ENCODE measurements at places on chromosomes 7 and 10. TPM values are rescaled to one million over a fixed set of nuclear protein-coding genes. Genes with fewer than 3 reads are reported as not detected.

The SCART1 gene
- total RNA-seq: 1.4 TPM

The SPDYE5 gene
- total RNA-seq: not detected

The PAX4 gene
- not detected for total RNA-seq

The ADGRA1 gene
- total RNA-seq: not detected

The ZNF804B gene
- total RNA-seq: 0.14 TPM

The GPR15LG gene
- total RNA-seq: not detected

The ALKBH4 gene
- total RNA-seq: 8.7 TPM

The SORCS1 gene
- total RNA-seq: 3.2 TPM

The C10orf53 gene
- total RNA-seq: not detected

The KCP gene
- 0.24 TPM for total RNA-seq

The VCL gene
- total RNA-seq: 246 TPM

DNA sequence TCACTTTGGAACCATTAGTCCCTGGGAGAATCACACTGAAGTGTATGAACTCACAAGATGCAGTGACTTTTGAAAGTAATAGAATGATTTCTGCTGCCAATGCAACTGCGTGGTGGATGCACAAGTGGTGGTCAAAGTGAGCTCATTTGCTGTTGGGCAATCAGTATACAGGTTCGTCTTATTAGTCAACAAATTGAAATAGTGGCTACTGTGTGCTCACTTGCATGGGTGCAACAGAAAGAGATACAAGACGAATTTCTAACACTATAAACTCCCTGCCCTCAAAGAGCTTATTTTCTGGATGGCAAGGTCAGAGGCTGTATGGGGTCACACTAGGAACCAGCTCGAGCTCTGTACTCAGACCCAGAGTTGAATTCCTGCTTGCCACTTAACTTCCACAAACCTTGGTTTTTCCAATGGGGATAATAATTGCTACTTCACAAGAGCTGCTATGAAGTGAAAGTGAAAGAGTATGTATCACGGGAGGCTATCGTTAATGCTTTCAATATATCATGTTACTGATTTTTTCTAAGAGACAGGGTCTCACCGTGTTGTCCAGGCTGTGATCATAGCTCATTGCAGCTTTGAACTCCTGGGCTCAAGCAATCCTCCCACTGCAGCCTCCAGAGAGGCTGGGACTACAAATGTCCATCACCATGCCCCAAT, 8.3 kb upstream of the BCL7B start:
- DNase-seq: no peak

GRCh38 chr7:65946904-65947303, 35.1 kb downstream of the GUSB start:
- no peak for DNase-seq

DNA sequence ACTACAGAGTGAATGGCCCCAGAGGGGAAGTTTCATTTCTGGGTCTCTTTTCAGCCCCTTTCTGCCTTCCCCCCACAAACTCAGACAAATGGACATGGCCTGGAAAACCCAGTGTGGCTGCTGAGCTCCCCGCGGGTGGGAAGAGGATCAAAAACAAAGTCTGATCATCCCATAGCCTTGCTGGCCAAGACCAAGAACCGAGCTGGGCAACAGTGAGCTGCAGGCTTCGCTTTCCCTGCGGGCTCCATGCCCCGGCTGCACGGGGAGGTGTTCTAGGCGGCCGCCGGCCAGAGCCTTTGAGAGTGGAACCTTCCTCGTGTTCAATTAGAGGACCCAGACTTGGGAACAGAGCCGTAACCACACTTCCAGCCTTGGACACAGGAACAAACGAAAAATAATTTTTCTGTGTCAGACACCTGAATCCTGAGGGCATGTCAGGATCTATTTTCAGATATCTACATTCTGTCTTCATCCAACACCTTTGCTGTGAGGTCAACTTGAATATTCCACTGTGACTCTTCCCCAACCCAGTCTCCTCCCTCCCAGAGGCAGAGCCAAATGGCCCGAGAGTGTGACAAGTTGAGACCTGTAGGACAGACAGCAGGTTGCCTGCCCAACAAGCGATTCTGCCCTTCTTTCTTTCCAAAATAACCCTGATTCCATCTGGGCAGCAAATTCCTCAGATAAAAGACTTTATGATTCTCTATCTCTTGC, 26.0 kb downstream of the WDR86 start:
- DNase-seq: no peak

GRCh38 chr10:18190840-18191239, 50.6 kb downstream of the CACNB2 start:
- no peak for DNase-seq

DNA sequence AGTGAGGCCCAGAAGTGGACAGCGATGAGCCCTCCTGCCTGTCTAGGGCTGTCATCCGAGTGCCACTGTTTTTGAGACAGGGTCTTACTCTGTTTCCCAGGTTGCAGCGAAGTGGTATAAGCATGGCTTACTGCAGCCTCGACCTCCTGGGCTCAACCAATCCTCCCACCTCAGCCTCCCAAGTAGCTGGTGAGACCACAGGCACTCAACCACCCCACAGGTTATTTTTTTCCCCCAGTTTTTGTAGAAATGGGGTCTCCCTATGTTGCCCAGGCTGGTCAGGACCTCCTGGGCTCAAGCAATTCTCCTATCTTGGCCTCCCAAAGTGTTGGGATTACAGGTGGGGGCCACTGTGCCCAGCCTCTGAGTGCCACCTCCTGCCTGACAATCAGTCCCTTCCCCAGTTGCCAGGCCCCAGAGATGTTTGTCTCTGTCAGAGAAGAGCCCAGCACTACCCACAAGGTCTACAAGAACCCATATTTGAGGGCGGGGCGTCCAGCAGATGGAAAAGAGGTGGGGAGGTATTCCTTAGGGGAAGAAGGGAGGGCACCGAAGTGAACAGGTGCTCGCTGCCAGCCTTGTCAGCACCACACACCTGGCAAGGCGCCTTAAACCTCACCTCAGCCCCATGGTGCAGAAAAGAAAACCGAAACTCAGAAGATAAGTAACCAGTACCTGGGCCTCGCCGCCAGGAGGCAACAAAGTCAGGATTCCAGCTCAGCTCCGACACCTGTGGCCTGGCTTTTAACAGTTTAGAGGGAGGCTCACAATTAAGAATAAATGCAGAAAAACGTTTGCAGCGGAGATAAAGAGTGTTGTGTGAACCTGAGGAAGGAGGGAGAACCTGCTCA, 77.4 kb upstream of the ANLN start:
- no peak for DNase-seq

GRCh38 chr10:17780727-17781126, 28.4 kb upstream of the MRC1 start:
- no peak for DNase-seq

- DNase-seq: no peak
Observed at GRCh38 chr10:14125564-14125963, 205.2 kb downstream of the FRMD4A start.

DNA sequence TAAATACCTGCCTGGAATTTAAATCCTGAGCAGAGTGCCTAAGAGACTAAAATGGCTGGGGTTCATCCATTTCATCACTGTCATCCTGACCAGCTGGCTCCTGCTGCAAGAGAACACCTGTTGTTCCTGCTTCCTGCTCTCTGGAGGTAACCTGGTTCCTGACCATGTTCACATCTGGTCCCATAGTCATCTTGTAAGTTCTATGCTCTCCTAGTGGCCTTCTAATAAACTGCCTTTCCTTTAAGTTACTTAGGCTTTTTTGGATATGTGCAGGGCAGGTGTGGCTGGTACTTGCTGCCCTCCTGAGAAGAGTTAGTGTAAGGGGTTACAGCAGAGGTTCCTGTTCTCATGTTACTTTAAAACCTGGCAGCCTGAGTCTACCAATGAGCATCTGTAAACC, 80.0 kb downstream of the NRCAM start:
- no peak for DNase-seq

- peak; percentile 68 for DNase-seq
Observed at GRCh38 chr10:12826800-12827372, 174.6 kb downstream of the CCDC3 start.

- peak; percentile 54 for DNase-seq
Observed at GRCh38 chr10:79138449-79139123, 69.8 kb downstream of the ZMIZ1 start.

- DNase-seq: no peak
Observed at GRCh38 chr7:154817224-154817896, 185.6 kb downstream of the PAXIP1 start.

DNA sequence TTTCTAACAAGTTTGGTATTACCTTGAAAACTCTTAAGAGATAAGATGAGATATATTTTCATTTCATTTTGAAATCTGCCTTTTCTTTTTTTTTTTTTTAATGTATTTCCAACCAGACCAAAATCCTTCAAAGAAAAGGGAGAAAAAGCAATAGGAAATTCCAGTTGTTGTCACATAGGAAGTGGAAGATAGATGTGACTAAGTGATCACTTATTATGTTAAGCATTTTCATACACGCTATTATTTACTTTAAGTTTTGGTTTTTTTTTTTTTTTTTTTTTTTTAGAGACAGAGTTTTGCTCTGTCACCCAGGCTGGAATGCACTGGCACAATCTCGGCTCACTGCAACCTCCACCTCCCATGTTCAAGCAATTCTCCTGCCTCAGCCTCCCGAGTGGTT, 197.2 kb upstream of the FRMD4A start:
- no peak for DNase-seq

DNA sequence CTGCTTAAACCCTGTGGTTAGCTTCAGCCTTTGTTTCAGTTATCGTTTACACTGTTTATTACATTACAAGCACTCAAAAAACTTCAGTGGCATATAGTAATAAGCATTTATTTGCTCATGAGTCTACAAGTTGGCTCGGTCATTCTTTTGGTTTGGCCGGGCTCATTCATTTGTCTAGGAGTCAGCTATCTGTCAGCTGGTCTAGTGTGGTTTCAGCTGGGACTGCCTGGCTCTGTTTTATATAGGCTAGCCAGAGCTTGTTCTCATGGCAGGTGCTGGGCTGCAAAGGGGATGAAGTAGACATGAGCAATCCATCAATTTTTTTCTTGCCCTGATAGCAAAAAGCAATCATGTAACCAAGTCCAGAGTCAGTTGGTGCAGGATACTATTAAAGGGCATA, 103.6 kb downstream of the MKLN1 start:
- DNase-seq: peak; percentile 70

- DNase-seq: no peak
Observed at GRCh38 chr7:26195867-26196657, 4.5 kb downstream of the HNRNPA2B1 start.

- no peak for DNase-seq
Observed at GRCh38 chr10:22183771-22184461, 33.9 kb downstream of the EBLN1 start.

DNA sequence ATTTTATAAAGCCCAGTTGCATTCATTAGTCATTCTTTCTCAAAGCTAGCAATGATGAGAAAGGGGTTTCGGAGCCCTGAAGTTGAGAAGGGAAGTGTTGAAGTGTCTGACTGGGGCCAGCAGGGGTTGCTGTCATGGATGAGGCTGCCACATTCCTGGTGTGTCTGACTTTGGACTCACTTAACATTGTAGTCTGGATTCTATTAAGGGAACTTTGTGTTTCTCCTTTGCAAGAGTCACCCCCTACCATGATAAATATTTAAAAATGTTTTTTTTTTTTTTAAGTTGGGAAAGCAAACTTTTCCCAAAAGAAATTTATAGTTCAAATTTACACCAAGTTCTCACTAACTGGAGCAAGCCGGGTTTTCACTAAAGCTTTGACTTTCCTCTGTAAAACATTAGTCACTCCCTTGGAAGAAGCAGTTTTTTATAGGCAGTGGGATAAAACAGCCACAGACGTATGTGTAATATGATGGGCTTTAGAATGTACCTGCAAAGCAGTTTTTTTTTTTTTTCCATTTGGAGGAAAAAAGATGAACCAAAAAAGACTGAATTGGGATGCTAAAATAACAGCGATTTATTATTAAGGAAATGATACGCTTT, 243.6 kb downstream of the TWIST1 start:
- DNase-seq: no peak

GRCh38 chr10:65234261-65234660, 1691.6 kb upstream of the LRRTM3 start:
- DNase-seq: no peak

DNA sequence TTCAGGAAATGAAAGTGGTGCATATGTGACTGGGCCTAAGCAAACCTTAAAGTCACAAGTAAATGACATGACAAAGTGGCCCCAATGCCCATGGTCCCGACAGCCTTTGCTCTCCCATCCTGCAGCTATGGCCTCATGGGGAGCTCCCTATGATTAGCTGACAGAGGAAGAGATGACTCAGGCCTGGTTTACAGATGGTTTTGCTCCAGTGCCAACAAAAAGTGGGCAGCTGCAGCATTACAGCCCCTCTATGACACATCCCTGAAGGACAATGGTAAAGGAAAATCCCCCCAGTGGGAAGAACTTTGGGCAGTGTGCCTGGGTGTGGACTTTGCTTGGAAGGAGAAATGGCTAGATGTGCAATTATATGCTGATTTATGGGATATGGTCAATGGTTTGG, 105.1 kb upstream of the ADCY1 start:
- no peak for DNase-seq

DNA sequence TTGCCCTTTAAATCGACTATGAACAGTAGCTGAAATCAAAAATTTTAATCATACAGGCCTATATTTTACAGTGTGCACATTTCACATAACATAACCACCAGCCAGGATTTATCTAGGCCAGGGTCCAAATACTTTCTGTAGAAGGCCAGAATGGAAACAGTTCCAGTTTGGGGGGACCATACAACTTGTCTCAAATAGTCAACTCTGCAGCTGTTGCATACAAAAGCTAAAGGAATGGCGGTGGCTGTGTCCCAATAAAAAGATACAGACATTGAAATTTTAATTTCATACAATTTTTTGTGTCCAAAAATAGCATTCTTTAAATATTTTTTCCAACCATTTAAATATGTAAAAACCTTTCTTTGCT, 742 bp upstream of the TYSND1 start:
- DNase-seq: no peak

- DNase-seq: no peak
Observed at GRCh38 chr7:6606866-6607583, 8.4 kb upstream of the ZNF853 start.

DNA sequence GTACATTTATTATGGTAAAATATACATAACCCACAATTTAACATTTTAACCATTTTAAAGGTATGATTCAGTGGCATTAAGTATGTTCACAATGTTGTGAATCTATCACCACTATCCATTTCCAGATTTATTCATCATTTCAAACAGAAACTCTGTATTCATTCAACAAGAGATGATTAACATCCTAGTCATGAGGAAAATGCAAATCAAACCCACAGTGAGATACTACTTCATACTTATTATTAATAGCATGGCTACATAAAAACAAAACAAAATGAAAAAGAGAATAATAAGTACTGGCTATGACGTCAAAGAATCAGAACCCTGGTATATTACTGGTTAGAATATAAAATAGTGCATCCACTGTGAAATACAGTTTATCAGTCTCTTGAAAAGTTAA, 386.6 kb upstream of the POM121L12 start:
- no peak for DNase-seq

- DNase-seq: no peak
Observed at GRCh38 chr10:21135023-21135931, 238.2 kb upstream of the NEBL start.

- DNase-seq: no peak
Observed at GRCh38 chr7:29147821-29148220, 1.5 kb upstream of the CPVL start.

GRCh38 chr10:37285063-37285462, 159.7 kb downstream of the ANKRD30A start:
- no peak for DNase-seq

GRCh38 chr10:102642736-102643335, 1.4 kb upstream of the TRIM8 start:
- DNase-seq: peak; percentile 74

- DNase-seq: peak; percentile 49
Observed at GRCh38 chr7:100886936-100887515, 2.5 kb downstream of the UFSP1 start.

GRCh38 chr7:97868788-97869187, 3.4 kb downstream of the ASNS start:
- no peak for DNase-seq

Measured in right cardiac atrium (tissue), 5 donors.